ENCODE measurements at places on chromosomes 1 and 21.

- DNase-seq = no peak
These were observed 1.6 kb upstream of the SLC19A1 start for GRCh38 chr21:45543710-45544448.

DNA sequence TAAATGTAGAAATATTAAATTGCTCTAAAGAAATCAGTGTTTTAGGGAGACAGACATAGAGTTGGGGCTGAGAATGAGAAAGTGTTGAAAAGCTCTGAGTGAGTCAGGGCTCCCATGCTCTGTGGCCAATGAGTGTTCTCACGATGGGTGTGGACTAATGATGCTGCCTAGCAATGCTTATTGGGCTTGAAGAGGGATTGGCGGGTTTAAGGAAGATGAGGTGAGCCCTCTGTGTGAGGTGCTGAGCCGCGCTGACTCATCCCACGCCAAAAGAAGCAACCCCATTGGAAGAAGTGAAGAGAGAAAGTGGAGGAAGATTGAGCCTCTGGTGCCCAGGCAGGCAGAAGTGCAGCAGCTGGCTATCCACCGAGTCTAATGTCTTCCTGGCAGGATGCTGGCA lies 65.1 kb upstream of the DPT start:
- DNase-seq = no peak

DNA sequence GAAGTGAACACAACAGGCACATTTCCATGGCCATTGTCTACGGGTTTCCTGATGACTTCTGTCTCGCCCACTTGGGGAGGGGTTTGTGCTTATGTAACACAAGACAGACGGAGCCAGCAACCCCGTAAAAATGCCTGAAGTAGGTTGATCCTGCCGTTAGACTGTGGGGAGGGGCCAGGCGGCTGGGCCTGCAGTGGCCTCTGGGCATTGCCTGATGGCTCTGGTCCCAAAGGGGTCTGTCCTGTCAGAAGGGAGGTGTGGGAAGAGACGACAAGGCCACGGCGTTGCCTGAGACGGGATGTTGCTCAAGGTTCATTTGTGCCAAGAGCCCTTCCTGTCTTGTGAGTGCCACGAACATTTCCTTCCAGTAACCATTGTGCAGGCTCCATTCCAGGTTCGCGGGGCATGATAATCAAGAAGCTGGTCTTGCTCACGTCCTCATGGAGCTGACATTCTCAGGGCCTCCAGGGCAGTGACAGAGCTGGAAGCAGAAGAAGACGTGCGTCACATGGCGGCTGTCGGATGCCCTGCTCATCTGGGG lies 44.7 kb downstream of the ABCG1 start:
- DNase-seq = no peak

DNA sequence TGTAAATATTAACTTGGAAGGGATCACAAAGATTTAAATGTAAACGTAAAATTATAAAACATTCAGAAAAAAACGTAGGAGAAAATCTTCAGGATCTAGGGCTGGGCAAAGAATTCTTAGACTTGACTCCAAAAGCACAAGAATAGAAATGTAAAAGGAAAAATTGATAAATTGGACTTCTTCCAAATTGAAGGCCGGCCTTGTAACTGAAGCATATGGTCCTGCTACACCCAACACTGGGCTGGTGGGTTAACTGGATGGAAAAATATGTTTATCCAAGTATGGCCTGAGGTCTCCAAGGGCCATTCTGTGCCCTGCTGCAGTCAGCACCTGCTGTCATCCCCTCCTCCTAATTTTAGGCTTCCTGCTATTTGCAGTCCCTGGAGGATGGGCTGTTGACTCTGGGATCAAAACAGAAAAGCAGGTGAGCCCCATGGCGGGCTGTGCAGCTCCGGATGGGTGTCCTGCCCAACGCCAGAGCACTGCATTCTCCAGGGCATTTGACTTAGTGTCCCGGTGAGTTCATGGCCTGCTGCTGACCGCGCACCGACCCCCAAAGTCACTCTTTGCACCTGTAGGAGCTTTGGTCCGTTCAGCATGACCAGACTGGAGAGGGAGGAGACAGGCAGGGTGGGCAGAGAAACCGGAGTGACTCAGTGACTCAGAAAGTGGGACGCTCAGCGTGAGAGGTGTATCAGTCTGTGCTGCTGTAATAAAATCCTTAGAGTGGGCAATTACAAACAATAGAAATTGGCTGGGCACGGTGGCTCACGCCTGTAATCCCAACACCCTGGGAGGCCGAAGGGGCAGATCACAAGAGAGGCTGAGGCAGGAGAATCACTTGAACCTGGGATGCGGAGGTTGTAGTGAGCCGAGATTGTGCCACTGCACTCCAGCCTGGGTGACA lies 6.1 kb upstream of the AIRE start:
- no peak for DNase-seq

DNA sequence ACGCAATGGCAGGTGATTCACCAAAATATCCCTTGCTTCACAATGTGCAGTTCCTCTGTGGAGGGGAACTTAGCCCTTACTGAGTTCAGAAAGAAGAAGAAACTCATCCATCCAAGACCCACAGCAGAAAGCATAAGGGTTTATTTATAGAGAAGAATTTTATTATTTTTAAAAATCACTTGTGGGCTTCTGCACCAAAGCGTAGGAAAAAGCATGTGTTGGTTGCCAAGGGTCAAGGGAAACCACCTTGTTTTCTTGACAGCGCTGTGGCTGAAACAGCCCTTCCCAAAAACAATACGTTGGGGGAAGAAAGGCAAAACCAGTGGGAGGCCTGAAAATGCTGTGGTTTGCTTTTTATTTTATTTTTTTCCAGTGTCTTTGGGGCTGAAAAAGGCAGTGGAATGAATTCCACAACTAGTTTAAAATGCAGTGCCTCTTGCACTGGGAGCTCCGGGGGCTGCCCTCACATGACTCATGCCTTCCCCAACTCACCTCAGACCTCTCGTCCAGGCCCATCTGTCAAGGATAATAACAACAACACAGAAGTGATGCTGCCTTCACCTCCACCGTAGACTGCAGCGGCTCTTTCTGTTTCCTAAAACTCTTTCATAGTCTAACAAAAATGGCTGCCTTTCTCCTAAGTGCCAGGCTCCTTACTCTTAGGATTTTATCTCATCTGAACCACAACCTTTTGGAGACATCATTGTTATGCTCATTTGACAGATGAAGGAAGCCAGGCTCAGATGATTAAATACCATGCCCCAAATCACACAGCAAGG lies 224.2 kb upstream of the JUN start:
- DNase-seq = no peak

GRCh38 chr1:189659731-189660130 lies 817.9 kb downstream of the BRINP3 start:
- no peak for DNase-seq

DNA sequence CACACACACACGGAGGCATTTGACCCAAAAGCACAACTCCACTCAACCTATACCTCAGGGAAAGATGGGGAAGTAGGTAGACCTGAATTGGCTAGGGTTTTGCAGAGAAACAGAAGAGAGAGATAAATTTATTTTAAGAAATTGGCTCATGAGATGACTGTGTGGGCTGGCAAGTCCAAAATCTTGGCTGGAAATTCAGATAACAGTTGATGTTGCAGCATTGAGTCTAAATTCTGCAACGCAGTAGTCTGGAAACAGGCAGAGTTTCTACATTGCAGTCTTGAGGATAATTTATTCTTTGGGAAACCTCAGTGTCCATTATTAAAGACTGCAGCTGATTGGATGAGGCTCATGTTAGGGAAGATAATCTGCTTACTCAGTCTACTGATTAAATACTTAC lies 4.3 kb upstream of the LCE2B start:
- DNase-seq = no peak

DNA sequence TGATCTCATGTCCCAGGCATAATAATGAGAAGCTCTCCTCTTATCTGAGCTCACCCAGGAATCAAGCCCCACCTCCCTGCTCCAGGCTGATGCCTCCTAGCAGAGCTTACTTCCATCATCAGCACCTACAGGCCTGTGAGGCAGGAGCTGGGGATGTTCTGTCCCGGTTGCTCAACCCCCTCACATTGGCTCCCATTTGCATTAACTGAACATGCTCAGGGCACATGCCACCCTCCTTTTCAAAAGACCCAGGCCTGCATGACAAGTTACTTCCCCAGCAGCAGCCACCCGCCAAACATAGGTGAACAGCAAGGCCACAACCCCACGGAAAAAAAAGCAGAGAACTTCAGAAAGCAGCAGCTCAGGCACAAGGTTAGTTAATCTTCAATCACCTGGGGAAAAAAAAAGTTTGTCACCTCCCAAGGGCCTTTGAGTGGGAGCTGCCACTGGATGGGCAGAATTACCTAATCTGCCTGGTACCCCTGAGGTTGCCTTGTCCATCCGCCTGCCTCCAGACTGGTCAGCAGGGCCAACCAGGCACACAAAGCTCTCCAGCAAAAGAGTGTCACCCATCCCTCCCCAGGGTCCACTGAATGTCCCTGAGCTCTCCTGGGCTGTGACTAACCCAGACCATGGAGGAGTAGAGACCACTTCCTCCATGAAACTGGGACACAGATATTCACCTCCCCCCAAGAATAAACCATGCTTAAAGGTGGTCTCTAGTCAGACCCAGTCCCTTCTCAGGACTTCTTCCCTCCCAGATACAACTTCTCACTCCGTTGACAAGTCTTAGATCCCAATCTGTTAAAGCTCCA lies 4.4 kb downstream of the KCNN3 start:
- DNase-seq = no peak

DNA sequence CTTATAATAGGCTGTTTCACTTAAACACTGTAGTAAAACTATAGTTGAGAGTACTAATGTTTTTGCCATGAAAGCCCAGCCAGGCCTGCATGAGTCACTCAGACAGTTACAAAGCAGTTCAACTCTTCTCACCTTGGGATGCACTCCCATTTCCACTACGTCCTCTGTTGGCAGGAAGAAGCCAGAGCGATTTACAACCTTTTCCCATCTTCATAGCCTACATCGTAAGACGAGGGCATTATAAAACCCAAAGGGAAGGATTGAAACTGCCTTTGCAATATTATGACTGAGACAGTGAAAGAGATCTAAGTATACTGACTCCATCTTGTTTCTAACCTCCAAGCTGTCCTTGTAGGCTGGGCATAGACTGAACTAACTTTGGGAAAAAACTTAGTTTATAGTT lies 71.8 kb upstream of the CSF1 start:
- DNase-seq = no peak

DNA sequence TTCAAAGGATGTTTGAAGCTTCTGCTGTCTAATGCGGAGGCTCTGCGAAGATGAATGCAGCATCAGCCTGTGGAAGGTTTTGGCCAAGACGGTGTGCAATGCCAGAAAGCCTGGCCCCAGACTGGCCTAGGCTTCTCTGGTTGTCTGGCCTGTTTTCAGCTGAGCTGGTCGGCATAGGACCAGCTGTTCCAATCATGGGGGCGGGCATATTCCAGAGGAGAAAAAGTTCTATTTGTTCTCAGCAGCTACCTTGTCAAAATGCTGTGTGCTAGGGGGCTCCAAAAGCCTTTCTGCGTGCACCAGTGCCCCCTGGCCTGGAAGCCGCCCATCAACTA lies 57.6 kb downstream of the TGFB2 start:
- no peak for DNase-seq

DNA sequence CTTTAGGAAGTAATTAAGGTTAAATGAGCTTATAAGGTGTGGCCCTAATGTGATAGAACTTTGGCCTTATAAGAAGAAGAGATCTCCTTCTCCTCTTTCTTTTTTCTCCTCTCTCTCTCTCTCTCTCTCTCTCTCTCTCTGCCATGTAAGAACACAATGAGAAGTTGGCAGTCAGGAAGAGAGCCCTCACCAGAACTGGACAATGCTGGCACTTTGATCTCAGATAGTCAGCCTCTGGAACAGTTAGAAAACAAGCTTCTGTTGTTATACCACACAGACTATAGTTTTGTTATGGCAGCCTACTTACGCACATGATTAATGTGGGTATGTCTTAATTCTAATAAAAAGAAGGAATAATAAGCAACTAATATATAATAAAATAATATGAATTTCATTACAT lies 444.2 kb upstream of the LRRC7 start:
- no peak for DNase-seq

GRCh38 chr1:196897158-196897828 lies 9.4 kb downstream of the CFHR4 start:
- no peak for DNase-seq

- no peak for DNase-seq
These were observed 115.8 kb upstream of the ZNF678 start for GRCh38 chr1:227447531-227447990.

- DNase-seq = no peak
These were observed 161.8 kb downstream of the TPR start for GRCh38 chr1:186213225-186213607.

GRCh38 chr1:16986962-16987361 lies 6.5 kb upstream of the MFAP2 start:
- no peak for DNase-seq

- no peak for DNase-seq
These were observed 37.5 kb upstream of the LAMC2 start for GRCh38 chr1:183148599-183148998.

DNA sequence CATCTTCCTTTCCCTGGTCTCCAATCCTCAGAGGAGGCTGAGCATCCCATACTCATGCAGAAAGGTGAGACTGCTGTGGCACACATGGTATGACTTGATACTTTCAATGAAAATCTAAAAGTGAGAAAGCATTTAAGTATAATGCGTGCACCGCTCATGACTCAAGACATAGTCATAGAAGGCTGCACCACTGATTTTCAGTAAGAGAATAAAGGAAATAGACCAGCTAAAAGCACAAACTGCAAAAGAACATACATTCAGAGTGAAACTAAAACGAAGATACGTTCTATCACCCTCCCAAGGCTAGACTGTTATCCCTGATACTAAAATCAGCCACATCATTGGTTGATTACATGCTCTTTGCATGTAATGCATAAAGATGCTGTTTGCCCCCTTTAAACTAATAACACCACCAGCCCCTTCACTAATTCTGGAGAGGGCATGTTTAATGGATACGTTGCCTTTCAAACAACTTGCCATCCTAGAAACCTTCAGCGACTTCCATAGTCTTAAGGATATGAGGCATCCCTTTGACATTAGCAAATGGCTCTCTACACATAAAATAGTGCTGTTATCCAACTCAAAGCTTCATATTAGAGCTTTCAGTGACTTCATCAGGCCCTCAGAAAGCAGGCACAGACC lies 2.1 kb downstream of the PLD5 start:
- no peak for DNase-seq

DNA sequence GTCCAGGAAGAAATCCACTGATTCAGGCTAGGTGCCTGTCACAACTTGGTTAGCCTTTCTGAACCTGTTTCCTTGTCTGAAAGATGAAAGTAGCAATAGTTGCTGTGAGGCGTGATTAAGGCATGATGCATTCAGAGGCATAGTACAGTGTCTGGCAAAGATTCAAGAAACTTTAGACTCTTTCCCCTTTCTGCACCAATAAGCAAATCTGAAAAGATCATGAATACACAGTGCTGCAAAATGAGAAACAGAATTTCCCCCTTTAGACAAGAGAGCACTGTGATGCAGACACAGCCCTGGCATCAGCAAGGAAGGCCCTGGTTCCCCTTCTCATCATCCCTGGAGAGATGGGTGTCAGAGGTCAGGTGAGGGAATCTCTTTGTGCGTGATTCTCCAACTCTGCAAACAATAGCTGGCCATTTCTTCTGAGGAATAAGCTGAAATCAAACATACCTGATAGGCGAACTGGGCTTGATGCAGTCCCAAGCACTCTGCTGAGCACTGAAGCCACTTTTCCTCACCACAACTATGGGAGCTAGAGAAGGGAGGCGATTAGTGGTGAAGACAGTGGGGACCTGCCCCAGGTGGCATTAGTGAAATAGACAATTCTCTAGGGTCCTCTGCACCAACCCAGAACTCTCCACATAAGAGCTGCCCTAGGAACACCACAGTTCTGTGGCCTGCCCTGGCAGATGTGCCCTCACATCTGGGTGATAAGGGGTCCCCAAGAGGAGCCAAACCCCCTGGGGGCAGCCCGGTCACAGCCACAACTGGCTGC lies 41.7 kb downstream of the ITPKB start:
- no peak for DNase-seq

GRCh38 chr1:2587860-2588571 lies 1.4 kb downstream of the PRXL2B start:
- DNase-seq = no peak

All from cortex of kidney (tissue), 1 donor.